ENCODE measurements at places on chromosomes 4 and X.
A peak's percentile ranks its signal among the peaks of the same experiment; 100 is the strongest.

- DNase-seq: no peak
Measured at GRCh38 chrX:83829874-83830273, 31.1 kb upstream of the CYLC1 start.

DNA sequence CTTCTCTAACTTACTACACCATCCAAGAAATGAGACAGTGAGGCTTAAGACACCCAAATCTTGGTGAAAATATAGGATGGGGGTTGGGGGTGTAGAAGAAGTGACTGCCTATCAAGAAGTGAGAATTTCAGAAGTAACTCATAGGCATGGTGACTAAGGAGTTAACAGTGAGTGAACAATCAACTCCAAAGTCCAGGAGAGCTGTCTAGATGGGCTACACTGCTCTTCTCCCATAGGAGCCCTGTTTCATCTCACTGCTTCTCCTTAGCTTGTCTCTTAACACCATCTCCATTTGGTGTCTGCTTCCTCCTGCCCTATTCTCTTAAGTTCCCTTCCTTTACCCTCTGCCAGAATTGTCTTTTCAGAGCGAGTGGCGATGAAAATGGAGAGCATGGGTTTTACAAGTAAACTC, 22.7 kb downstream of the FABP2 start:
- DNase-seq: no peak

- DNase-seq: peak; percentile 50
Measured at GRCh38 chr4:166165829-166166420, 292.9 kb downstream of the TLL1 start.

GRCh38 chrX:122913134-122913533, 270.9 kb upstream of the GRIA3 start:
- no peak for DNase-seq

DNA sequence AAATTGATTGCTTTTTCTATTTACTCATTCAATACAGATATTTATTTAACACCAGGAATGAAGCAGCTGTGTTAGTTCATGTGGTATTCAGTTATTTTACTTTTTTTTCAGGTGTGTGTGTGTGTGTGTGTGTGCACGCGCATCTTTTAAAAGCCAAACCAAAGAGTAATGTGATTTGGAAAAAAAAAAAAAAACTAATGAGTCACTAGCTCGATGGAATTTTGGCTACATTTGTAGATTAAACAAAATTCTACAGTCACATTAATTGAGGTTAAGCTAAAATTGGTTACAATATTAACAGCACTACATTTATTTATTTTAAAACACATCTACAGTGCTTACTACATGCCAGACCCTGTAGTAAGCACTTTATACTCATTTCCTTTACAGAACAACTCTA, 66.8 kb downstream of the HHIP start:
- DNase-seq: no peak

GRCh38 chr4:152100379-152101201, 339.8 kb upstream of the GATB start:
- DNase-seq: peak; percentile 81

- no peak for DNase-seq
Measured at GRCh38 chrX:20063716-20064351, 52.9 kb downstream of the MAP7D2 start.

DNA sequence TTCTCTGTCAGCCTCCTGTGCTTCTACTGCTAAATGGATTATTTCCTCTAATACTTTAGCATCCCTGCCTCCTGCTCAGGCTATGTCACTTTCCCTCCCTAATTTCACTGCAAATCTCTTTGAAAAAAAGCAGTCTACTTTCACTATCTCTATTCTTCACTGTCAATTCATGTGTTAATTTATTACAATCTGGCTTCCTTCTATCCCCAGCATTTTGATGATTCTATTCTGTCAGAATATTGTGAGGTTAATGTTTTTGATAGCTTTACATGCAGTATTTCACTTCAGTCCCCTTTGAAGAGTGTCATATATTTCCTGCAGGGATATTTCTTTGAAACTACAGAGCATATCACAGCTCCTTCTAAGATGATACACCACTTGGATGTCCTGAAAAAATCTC, 203.2 kb downstream of the GRID2 start:
- no peak for DNase-seq

- peak; percentile 72 for DNase-seq
Measured at GRCh38 chr4:42568610-42569207, 88.2 kb downstream of the ATP8A1 start.

DNA sequence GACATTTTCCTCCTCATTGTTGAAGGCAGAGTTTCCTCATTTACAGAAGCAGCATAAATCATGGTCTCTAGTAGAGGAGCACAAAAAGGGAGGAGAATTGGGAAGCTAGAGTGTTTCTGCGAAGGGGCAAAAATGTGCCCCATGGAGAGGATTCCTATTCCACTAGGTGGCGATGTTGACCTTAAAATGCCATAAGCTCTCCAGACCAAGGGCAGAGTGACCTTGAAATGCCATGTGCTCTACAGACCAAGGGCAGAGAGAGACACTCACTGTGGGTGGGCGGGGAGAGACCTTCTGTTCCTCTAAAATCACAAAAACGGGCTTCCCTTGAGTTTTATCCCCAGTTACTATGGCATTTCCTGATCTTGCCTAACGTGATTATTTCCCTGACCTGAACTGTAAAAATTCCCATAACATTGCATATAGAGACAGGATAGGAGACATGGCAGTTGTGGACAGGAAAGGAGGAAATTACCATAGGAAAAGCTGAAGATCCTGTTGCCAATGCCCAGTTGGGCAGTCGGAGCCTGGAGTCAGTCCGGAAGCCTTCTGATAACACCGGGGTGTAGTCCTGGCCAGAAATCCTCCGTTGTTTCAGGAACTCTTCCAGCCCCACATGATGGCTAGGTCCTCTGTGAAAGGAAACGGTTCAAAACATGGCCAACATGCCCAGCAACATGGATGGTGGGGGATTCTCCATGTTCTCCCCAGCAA, 567.7 kb downstream of the MAGEB5 start:
- no peak for DNase-seq

DNA sequence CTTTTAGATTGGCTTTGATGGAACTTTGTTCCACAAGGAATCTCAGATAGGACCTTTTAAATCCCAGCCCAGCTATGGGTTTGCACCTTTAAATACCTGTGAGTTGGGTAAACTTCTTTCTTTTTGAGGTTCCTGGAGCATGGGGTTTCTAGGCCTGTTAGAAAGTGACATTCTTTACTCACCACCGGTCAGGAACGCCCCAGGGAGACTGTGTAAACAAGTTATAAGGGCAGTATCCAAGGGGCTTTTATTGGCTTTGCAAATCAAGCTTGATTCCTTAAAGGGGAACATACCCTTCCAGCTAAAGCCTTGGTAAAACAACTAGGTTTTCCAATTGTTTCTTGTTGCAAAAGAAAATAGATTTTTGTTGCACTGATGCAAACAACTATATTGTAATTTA, 93.4 kb downstream of the TENT5D start:
- no peak for DNase-seq

- no peak for DNase-seq
Measured at GRCh38 chrX:50635817-50636365, 165.3 kb upstream of the DGKK start.

- no peak for DNase-seq
Measured at GRCh38 chr4:185115827-185116232, 27.2 kb upstream of the SLC25A4 start.

DNA sequence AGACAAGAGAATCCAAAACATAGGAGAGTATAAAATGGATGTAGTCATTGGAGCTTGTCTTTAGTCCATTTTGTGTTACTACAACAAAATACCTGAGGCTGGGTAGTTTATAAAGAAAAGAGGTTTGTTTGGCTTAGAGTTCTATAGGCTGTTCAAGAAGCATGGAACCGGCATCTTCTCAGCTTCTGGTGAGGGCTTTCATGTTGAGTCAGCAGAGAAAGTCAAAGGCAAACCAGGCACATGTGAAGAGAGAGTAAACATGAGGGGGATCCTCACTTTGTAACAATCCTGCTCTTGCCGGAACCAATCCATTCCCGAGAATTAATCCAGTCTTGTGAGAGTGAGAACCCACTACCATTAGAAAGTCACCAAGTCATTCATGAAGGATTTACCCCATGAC, 8.1 kb upstream of the HCCS start:
- no peak for DNase-seq

DNA sequence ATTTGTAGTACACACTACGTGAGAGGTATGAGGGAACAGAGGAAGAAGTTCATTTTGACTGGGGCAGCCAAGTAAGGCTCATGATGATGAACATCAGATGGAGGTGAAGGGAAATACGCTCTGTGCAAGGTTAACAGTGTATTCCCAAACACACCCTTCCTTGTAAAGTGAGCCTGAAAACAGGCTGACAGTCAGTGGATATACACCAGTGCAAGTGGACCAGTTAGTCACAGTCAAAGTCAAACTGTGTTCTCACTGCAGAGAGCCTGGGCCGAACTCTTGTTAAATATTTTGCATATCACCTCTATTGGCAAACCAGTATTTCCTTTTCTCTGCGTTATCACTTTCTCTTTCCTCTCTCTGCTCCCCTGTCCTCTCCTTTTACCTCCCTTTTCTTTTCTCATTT, 23.4 kb upstream of the RHOH start:
- DNase-seq: no peak

GRCh38 chr4:185958094-185958747, 110.7 kb upstream of the TLR3 start:
- DNase-seq: no peak

- no peak for DNase-seq
Measured at GRCh38 chr4:105630670-105631655, 77.5 kb downstream of the INTS12 start.

GRCh38 chrX:39952989-39953388, 144.8 kb downstream of the BCOR start:
- no peak for DNase-seq

DNA sequence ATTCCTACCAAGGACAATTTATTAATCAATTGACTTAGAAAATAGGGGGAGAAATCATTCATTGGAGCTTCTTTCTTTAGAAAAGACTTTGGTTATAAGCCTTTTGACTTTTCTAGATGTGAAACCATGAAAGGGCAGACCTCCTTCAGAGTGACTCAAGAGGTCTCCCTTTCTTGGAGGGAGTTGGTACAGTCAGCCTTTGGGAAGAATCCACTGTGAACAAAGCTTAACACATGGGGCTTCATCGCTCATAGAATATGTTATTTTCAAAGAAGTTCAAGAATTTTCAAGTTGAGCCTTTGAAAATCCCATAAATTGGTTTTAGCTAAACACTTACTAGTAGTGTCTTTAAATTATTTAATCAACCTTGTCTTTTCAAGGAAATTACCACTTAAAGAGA, 28.0 kb downstream of the RIPPLY1 start:
- no peak for DNase-seq

DNA sequence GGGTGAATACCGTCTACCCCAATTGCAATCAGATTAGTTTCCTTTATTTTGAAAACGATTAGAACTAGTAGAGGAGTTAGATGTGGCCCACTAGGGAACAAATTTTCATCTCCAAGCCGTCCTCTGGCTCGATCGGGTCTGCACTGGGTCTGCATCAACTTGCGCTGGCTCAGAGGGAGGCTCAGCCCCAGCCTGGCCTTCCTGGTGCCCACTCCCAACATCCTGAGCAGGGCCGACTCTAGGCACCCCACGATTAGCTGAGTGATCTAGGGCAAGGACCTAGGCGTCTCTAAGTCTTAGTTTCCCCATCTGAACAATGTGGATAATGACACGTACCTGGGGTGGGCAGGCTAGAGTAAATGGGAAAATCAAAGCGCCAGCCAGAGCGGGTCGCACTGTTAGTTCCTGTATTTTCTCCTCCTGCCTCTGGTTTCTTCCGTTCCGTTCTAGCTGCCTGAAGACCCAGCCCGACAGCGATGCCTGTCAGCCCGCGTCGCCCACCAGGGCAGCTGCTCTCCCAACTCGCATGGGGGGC, 7.7 kb upstream of the HAND2 start:
- DNase-seq: no peak

DNA sequence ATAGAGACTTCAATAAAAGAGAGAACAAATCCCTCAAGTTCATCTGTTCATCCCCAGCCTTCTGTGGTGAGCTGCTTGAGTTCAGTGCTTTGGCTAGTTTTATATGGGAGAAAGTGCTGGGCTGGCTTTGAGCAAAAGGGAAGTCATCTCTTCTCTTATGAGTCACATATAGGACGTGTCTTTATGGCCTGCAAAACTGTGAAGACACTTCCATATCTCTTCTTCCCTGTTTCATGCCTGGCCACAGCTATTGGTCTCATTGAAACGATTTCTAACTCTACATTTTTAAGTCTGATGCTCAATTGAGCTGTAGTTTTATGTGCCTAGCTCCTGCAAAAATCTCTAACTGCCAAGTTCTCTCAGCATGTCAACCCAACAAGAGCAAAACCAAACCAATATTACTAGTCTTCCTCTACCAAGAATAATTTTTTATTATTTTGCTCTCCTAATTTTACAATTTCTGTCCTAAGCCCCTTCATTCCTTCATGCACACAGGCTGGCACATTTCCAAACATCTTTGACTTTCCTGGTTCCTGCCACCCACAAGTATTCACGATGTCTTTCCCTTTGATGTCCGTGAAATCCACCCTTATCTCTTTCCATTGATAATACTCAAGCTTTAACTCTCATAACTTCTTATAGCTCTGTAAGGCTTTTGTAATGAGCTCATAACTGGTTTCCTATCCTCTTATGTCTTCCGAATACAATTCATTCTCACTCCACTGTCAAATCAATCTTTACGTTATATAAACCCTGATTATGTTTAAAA, 165.3 kb downstream of the BTC start:
- peak; percentile 15 for DNase-seq

- DNase-seq: peak; percentile 64
Measured at GRCh38 chr4:3041192-3042142, 32.9 kb downstream of the HTT-AS start.

DNA sequence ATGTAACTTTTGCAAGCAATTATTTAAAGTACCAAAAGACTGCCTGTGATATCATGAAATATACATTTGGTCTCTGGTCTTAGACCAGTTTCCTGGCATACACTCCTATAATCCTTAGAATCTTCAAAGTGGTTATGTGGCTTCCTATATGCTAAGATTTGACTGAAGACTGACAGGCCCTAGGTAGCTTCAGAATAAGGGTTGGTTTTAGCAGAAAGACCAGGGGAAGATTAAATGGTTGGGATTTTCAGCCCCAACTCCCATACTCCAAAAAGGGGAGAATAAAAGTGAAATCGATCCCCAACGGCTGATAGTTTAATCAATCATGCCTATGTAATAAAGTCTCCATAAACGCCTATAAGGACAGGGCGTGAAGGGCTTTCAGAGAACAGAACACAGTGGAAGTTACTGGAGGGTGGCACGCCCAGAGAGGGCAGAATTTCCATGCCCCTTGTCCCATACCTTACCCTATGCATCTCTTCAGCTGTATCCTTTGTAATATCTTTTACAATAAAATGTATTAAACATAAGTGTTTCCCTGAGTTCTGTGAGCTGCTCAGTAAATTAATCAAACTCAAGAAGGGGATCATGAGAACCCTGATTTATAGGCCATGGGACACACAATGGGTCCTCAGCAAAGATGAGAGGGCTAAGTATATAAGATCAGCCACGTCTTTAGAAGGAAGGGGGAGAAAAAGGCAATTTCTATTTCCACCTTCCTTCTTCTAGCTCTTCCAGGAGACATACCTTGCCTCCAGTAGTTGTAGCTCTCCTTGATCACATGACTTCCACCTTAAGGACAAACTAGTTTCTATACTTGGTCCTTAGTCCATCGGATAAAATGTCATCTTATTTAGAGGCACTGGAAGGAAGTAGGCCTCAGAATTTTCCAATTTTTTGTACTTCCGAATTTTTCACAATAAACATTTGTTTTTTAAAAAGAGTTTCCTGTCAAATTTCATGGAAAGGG, 26.8 kb downstream of the ANKRD17 start:
- no peak for DNase-seq

- DNase-seq: no peak
Measured at GRCh38 chr4:154720123-154720522, 23.7 kb upstream of the LRAT start.

GRCh38 chrX:53630261-53630660, 56.3 kb downstream of the HUWE1 start:
- DNase-seq: no peak

- DNase-seq: no peak
Measured at GRCh38 chr4:82733636-82734035, 65.0 kb downstream of the SCD5 start.

Measured in CD4-positive, alpha-beta T cell treated with Interferon alpha-2 for 1 hour (primary cell).